ENCODE measurements at places on chromosomes 2 and 18.

GRCh38 chr2:98479959-98480524, 35.4 kb downstream of the INPP4A start:
- DNase-seq: peak; percentile 71

GRCh38 chr2:8661235-8661634, 20.6 kb upstream of the ID2 start:
- no peak for DNase-seq

GRCh38 chr2:163736433-163737189, 803 bp upstream of the FIGN start:
- DNase-seq: peak; percentile 52

DNA sequence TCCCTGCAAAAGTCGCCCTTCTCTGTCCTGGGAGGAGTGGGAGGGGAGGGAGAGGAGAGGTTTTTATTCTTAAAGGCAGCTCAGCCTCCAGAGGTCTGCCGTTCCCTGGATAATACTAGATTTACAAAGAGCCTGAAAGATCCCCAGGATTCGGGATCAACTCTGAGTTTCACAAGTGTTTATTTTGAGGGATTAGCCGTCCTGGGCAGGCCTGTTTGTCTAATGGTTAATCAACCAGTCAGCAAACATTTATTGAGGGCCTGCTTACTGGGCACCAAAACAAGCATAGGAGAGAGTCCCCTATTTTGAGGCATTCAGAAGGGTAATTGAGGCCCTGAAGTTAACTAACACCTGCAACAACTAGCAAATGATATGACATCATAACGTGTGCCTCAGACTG, 152.6 kb upstream of the SLC1A4 start:
- DNase-seq: no peak

DNA sequence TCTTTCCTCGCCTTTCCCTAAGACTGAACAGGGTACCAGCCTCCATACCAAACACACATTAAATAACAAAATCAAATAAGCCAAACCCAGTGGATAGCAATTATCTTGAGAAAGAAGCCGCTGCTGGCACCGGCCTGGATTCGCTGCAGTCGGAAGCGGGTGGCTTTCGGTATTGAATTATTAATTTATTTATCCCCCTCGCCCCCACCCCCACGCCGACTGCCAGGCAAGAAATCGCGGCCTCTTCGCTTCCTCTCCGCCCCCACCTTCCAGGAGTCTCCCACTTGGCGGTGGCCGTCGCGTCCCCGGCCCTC, 370 bp upstream of the ZNF804A start:
- no peak for DNase-seq
